ENCODE measurements at places on chromosomes 16 and 17.

DNA sequence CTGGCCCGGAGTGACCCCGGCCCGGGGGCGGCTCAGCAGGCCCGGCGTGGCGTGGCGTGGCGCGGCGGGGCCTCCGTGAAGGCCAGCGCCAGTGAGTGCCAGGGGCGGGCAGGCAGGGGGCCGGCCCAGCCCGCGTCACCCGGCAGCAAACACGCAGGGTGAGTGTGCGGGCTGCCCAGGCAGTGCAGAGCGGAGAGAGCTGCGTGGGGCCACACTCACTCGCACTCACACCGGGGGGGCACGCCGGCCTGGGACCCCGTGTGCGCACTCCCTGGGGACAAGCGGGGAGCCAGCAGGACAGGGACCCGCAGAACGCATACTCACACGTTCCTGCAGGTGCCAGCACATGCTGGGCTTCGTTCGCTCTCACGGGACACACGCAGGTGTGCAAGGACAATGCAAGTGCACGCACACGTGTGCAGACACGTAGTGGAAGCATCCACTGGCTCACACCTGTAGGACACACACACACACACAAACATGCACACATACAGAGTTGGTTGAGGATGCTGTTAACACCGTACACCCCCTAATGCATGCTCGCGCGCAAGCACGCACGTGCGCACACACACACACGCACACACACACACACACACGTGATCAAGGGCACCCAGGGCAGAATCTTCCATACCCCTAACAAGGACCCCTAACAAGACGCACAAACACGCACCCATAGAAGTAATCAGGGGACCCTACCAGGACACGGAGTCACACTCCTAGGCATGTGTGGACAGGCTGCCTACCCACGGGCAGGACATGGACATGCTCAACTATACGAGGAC is 7.7 kb downstream of the USP6 start:
- no peak for DNase-seq

- no peak for DNase-seq
These were observed 27.7 kb upstream of the BCO1 start for GRCh38 chr16:81210807-81211206.

GRCh38 chr17:27332485-27333409 is 38.8 kb downstream of the WSB1 start:
- DNase-seq, result peak; percentile 93

DNA sequence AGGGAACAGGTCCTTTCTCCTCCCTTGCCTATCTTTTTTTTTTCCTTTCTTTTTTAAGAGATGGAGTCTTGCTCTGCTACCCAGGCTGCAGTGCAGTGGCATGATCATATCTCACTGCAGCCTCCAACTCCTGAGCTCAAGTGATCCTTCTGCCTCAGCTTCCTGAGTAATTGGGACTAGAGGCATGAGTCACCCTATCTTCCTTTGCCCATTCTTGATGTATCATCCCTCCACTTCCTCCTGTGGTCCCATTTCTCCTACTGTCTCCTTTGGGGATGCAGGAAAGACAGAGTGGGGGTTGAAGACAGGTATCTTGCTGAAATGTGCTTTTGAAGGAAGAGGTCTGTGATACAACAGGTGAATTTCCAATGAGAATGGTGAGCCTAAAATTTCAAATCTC is 5.5 kb downstream of the MYO19 start:
- no peak for DNase-seq

GRCh38 chr17:77107506-77108433 is 33.0 kb upstream of the SEC14L1 start:
- DNase-seq, result no peak

- no peak for DNase-seq
These were observed 604 bp upstream of the ZC3H18 start for GRCh38 chr16:88569614-88569984.

- DNase-seq, result no peak
These were observed 180.9 kb downstream of the RPTOR start for GRCh38 chr17:80725517-80725916.

DNA sequence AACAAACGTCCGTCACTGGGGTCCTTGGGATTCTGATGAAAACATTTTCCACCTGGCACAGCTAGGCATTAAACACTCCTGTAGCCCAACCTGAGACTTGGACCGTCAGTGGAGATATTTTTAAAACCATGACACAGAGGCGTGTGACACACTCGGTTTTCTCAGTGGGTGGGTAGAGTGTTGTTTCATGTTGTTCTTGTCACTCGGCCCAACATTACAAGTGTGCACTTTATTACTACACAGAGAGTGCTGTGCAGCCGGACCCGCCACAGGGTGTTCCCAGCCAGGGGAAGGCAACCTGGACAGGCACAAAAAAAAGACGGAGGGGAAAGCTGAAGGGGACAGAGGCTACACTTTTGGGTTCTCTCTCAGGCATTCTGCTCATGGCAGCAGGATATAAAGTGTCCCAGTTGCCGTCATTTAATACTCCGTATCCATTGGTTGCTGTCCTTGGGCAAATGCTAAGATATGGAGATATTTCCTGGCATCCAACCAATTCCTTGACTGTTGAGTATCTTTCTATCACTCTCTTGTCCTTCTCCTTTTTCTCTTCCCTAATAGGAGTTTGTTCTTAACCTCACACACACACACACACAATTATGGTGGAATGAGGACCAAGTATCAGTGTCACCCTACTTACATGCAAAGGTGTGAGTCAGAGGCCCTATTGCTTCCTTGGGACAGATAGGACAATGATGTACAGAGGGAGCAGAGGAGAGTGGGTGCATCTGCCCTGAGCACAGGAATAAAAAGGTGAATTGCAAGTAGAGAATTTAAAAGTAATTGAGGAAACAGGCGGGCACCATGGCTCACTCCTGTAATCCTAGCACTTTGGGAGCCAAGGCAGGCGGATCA is 154.1 kb upstream of the SOX9 start:
- DNase-seq, result no peak

DNA sequence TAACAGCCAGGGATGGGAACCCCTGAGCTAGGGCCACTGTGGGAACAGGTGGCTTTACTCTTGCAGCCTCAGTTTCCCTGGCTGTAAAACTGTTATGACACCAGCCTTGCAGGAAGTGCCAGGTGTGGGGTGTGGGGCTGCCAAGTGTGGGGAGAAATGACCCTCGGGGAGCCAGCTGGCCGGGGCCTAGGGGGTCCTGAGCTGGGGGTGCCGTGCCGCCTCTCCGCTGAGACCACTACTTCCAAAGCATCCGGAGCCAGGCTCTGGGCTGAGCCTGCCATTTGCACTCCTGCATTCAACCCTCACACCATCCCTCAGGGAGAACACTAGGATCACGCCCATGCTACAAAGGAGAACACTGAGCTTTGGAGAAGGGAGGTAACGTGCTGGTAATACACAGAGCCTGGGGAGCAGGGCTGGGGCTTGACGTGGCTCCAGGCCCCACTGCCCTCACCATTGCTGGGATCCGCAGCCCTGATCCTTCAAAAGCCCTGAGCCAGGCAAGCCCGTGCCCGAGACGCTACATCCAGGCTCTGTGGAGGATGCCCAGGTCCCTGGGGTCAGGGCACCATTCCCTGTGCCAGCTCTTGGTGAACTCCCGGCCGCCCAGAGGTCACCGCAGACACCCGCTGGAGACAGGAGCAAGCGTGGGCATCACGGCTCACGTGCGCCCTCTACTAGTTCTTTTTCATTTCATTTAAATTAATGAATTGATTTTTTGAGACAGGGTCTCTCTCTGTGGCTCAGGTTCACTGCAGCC is 28.8 kb upstream of the GINS2 start:
- peak; percentile 24 for DNase-seq

GRCh38 chr17:53655591-53655990 is 167.1 kb upstream of the KIF2B start:
- no peak for DNase-seq

DNA sequence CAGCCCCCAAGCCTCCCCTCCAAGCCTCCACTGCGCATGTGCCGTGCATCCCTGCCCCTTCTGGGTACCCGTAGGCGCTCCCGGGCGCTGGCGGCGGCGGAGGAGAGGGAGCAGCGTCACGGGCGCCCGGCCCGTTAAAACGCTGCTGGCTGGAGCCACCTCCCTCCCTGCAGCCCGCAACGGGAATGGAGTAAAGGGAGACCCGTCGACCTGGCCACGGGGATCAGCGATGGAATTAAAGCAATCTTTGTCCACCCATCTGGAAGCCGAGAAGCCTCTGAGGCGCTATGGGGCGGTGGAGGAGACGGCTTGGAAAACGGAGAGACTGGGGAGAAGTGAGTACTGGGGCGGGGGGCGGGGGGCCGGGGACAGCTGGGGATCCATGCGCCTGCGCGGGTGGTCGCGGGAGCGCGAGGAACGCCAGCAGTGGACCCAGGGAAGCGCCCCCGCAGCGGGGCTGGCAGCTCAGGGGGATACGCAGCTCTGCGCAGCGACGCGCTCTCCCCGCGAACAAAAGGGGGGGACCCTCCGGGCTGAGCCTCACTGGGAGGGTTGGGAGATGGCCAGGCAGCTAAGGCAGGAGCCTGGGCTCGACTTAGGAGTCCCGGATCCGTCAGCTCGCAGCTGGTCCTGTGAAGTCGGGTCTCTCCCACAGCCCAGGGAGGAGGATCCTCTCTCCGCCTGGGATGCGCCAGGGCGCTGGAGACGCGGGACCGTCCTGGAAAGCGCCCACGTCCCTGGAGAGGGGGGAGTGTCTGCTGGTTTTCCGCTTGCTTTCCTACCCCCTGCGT is at the start of gene BMERB1:
BMERB1 (plus strand) TSS at position 164 of the 791 bp plus-strand sequence; CDS start at position 230, 66 bp downstream.
- DNase-seq, result peak; percentile 64

DNA sequence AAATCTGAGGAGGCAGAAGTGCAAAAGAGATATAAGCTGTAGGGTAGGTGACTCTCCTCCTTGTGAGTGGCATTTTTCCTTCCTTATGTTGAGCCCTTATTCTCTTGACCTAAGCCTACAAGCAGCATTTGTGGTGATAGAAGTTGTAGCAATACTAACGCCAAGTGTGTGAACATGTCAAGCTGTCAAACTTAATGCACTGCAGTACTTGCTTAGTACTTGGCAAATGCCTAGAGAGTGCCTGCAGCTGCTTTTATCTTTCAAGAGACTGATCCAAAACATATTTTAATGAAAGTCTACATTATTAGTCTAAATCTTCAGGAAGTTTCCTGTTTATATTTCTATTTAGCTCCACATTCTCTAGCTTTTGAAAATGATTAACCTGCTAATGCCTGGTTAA is 83.2 kb downstream of the CNTNAP4 start:
- DNase-seq, result no peak

DNA sequence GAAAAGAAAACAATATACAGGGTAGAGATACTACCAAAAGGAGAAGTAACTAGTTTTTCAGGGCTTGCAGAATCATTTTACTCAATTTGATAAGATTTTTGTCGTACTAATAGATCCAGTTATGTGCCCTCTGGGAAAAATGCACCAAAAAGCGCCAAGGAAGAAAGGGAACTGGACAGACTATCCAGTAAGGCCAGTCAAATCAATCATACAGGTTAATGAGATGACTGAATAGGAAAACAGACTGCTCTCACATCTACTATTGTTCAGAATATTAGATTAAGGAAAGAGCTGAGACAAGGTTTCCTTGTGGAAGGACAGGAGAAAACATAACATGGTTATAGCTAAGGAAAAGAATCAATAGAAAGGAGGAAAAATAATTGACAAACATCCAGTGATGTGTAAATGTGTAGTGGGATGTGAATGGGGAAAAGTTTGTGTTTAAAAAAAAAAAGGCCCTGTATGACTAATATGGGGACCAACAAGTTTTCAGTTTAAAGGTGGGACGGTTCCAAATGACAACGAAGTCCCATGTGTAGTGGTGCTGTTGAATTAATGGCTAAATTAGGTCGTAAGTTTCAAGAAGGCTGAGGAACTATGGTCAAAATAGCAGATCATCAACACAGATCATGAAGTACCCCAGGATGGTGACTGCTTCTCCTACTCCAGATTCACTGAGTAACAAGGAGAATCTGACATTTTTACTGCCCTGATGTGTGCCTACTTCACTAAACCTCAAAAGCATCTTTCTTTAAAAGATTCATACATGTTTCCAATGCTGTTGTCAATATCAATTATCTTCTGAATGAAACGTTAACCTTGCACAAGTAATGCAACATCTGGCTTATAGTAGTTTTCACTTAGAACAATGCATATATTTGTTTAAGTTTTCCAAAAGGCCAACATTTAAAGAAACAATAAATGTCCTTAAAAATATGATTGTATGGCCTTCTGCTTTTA is 40.7 kb downstream of the BRIP1 start:
- DNase-seq, result no peak

GRCh38 chr16:77807021-77807420 is 18.7 kb downstream of the VAT1L start:
- no peak for DNase-seq

DNA sequence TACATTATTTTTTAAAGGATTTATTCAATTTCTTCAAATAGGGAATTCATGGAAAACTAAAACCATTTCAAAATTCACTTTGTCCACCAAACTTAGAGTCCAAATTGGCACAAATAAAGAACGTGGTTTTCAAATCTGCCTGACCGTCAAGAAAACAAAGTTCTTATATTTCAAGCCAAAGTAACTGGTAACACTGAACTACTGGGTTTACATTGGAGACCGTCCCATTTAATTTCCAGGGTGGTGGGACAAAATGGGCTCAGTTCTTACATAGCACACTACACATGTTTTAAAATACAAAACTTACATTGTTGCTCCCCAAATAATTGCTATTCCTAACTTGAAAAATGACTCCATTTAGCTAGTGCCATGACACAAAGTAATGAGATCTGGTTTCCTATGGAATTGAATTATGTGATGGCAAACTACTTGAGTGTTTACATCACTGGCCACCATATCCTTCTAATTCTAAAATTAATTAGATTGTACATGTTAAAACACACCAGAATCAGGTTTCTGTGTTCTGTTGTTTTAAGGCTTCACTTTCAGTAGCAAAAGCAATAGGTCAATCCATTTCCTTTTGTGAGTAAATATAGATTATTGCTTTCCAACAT is 6.5 kb downstream of the PSME3IP1 start:
- no peak for DNase-seq

DNA sequence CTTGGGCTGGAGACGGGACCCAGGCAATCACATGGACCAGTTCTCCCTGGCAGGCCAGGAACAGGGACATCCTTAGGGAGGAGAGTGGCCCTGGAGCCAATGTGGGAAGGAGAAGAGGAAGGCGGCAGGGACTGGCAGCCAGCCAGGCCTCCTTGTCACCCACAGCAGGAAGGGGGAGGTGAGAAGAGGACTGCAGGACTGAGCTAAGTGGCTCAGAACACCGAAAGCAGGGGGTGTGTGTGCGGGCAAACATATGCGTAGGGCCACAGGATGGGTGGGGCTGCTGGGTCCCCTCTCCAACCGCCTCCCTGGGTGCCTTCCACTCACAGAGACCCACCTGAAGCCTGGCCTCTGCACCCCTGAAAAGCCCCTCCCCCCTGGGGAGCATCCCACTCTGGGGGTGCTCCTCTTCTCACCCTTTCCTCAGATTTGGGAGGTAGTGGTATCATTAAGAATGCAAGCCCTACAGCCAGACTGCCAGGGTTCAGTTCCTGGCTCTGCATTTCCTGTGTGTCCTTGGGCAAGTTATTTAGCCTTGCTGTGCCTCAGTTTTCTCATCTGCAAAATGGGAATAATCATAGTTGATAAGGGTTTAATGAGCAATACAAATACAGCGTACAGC is 8.1 kb downstream of the PNMT start:
- no peak for DNase-seq

DNA sequence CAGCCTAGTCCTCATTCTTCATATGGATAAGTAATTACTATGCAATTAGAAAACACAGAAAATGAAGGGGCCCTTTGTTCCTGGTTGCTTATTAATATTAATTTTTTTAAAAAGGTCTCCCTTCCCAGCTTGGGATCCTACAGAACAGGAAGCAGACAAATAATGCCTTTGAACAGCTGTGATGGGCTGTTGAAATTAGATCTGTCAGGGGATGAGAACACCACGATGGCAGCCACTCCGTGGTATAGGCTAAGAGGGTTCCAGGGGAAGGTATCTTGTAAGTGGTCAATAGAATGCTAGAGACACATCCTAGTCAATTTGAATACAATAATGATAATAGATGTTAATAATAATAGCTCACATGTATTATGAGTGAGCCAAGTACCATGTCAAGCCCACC is 83.1 kb downstream of the CCDC182 start:
- no peak for DNase-seq

All from amniotic stem cell (primary cell).